GOT3 (cell line): ENCODE measurements at places on chromosomes 12 and 14.

GRCh38 chr12:51841727-51842126 lies 6.8 kb downstream of the FIGNL2 start:
- DNase-seq = no peak

- DNase-seq = no peak
These were observed 155.5 kb downstream of the PTCSC3 start for GRCh38 chr14:36021030-36021422.

GRCh38 chr14:68266998-68267397 lies 447.4 kb downstream of the RAD51B start:
- no peak for DNase-seq

DNA sequence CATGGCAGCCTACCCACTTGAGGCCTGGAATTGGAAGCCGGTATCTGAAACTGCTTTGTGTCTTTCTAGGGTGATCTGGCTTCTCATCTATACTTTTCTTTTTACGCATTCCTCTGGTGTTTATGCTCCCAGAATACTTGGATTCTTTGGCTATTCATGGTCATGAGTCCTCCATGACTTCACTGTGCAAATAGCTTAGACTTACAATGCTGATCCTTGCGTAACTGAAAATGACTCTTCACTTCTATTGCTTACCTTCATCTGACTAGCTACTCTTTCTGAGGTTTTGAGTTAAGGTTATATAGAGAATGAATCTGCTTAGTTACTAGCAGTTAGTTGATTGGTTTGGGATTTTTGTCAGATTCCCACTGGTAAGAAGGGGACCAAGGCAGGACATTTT lies 121.7 kb upstream of the NOVA1 start:
- DNase-seq = no peak

GRCh38 chr12:27866373-27867101 lies 86.5 kb upstream of the MANSC4 start:
- no peak for DNase-seq

GRCh38 chr12:65229441-65229840 lies 49.0 kb upstream of the MSRB3 start:
- DNase-seq = no peak

DNA sequence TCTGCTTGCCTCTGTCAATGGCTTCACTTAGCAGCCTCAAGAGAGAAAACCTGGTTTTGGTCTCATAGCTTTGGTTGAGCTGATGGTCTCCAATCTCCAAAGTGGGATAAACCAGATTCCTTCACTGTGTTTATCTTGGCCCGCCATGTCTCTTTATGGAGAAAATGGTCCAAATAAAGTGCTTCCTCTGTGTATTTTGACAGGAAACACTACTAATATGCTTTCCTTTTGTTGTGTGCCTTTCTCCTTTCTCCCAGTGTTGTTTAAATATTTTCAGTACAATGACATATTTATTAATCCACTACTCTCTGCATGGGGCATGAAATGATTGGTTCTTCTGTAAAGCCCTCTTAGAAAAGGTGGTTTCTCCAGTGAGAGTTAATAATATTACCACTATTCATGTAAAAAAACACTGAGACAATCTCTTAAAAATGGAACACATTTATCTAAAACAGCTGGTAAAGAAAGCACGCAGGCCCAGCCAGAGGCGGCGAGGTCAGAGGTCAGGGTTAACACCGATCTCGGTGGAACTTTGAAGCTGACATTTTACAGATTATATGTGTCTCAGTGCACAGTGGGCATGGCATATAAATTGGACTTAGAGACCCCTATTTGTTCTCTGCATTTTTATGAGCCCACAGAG lies 24.2 kb downstream of the TMEM30B start:
- DNase-seq = no peak

DNA sequence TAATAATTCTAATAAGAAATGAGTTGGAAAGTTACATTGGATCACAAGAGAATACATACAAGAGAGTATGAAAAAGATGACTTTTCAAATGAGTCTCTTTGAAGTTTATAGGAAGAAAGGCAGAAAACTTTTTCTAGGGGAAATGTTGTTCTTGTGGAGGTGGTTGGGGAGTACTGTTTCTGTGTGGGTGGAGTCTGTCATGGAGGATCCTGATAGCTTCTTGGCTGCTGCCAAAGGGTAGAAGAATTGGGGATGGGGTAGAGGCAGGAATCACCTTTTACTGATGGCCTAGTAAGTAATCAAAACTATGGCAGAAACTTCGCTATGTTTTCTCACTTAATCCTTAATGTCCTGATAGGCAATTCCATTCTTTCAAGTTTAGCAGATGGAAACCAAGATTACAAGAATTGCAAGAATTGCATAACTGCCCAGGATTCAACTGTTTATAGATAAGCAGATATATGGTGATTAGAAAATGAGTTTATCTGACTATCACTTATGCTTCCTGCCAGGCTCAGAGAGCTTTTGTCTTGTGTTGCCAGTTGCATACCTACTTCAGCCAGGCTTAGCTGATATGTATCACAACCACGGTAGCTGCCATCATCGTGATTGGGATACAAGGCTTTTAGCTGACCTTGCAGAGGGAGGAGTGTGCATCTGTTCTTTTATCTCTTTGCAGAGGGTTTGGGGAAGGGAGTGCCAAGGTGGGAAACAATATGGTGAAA lies 463.9 kb downstream of the TMTC2 start:
- no peak for DNase-seq

- no peak for DNase-seq
These were observed 27.9 kb downstream of the BORCS5 start for GRCh38 chr12:12384571-12385340.

- no peak for DNase-seq
These were observed 183.1 kb downstream of the TMEM121 start for GRCh38 chr14:105709281-105710118.

GRCh38 chr14:104694475-104694950 lies 5.1 kb downstream of the INF2 start:
- no peak for DNase-seq

GRCh38 chr12:52632656-52633055 lies 14.3 kb upstream of the KRT73 start:
- DNase-seq = no peak

GRCh38 chr12:55314043-55314442 lies at the start of gene OR6C1:
Gene OR6C1, plus strand, starts transcription at chr12:55314343. Its CDS starts 6,257 bp downstream, at chr12:55320600.
- no peak for DNase-seq

DNA sequence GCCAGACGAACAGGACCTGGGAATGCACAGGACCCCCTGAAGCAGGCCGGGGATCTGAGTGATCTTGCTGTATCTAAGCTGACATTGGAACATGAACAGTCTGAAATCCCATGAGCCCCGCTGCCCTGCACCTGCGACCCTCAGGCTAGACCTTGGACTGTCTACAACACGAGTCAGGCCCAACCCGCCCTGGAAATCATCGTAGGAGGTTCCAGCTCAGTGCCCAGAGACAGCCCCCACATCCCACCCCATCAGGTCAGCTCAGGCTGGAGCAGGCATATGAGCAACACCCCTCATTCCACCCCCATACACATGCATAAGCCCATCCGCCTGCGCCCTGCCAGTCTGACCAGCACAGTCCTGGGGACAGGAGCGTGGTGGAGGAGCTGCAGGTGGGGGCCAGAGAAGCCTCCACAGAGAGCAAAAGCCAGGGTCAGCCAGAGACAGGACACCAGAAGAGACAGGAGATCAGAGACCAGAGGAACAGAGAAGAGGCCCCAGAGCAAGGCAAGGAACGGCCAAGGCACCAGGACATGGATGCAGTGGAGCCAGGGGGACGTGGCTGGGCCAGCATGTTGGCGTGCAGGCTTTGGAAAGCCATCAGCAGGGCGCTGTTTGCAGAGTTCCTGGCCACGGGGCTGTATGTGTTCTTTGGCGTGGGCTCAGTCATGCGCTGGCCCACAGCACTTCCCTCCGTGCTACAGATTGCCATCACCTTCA lies at the start of gene AQP6:
TSS of gene AQP6 (plus strand) at position 307 of the 720 bp plus-strand sequence. CDS start at position 534, 227 bp downstream.
- DNase-seq = no peak

GRCh38 chr12:53098354-53098981 lies 1.0 kb downstream of the IGFBP6 start:
- no peak for DNase-seq

DNA sequence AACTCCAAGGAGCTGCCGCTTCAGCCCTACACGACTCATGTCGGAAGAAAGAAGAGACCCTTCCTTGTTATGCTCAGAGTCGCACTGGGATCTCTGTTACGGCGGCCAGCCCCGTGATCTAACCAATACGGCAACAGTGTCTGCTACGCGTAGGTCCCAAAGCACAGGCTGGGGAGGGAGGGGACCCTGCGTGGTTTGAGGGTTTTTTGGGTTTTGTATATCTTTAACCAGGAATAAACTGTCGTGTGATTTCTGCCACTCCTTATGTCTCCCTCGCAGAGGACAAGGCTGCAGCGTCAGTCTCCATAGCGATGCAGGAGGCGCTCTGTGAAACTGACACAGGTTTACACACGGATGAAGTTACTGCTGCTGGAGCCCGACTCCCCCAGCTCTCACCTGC lies 60.0 kb upstream of the DIO3 start:
- DNase-seq = no peak

- no peak for DNase-seq
These were observed 139.2 kb downstream of the DUSP6 start for GRCh38 chr12:89213139-89213538.
